Ascending aorta (tissue), 2 donors: ENCODE measurements at places on chromosomes 12 and 14.

DNA sequence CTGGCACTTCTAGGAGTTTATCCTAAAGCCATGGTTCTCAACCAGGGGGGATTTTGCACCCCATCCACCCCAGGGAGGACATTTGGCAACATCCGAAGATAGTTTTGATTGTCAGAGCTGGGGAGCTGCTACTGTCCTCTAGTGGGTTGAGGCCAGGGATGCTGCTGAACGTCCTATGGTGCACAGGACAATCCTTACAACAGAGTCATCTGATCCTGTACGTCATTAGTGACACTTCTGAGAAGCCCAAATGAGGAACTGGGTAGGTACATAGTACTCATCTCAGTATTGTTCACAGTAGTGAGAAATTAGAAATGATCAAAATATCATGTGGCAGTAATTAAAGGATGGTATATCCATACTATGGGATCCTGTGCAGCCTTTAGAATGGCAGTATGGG lies 185.1 kb downstream of the CHST11 start:
- no peak for DNase-seq

DNA sequence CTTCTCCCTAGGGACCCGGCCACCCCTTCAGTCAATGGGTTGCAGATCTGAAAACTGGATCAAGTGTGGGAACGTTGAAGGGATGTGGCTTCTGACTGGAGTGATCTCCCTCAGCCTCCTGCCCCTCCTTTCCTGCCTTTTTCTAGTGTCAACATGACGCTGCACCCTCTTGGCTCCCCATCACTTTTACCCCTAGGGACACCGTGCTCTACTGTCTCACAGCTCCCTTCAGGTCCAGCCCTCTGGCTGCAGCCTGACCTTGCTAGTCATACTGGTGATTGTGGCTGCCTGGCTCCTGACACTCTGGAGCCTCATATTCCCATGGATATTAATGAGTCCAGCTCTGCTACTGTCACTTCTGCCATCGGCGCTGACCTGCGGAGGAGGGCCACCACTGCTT lies 51.5 kb upstream of the RASSF3 start:
- DNase-seq = no peak

DNA sequence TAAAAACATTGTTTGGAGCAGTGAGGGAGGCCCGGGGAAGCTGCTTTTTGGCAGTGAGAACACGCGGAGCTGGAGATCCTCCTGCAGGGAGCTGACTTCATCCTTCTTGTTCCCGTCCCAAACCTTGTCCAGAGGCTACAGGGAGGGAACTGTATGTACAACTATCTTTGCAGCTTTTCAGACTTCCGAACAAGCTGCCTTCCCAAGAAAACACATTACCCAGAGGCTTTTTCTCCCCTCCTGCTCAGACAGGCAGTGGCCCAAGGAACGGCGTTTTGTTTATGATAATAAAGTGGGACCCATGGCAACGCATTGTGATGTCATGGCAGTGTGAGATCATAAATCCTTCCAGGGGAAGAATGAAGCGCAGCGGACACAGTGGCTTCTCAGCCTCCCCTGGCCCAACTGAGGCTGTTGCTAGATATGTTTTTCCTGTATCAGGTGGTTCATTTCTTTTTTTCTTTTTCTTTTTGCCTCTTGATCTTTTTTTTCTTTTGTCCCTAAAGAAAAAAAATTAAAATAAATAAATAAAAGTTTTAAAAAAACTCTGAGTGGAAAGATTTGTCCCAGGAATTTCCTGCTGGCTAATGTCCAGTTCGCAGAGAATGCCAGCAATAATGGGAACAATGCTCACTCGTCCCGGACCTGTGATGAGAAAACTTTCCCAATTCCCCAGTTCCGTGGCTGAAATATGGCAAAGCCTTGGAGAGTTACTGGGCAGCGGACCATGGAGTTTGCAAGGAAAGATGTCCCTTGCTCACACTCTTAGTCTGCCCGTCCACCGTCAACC lies 103.4 kb upstream of the MAP1LC3B2 start:
- DNase-seq = peak; percentile 96

DNA sequence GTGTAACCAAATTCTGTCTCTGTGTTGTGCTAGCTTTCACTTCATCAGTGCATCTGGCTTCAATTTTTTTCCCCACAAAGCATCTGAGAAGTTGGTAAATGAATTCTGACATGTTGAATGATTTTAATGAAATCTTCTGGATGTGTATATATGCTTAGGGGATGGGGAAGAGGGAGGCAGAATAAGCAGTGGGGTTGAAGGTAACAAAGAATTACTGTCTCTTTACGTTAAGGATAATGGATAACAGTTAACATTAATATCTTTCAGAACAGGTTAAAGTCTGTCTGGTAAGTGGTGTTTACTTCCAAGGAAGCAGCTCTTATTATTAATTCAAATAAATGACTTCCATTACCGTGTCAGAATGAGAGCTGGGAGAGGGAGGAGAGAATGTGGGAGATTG lies 261.7 kb downstream of the ERC1 start:
- DNase-seq = no peak

- no peak for DNase-seq
Measured at GRCh38 chr12:19234981-19235871, 105.7 kb downstream of the PLEKHA5 start.

- no peak for DNase-seq
Measured at GRCh38 chr12:50799908-50800307, 36.0 kb downstream of the ATF1 start.

- DNase-seq = no peak
Measured at GRCh38 chr14:32934881-32935633, 3.6 kb upstream of the NPAS3 start.

- no peak for DNase-seq
Measured at GRCh38 chr14:65485516-65485915, 73.0 kb downstream of the FUT8 start.

GRCh38 chr12:636632-637031 lies 26.6 kb downstream of the NINJ2 start:
- DNase-seq = no peak

- no peak for DNase-seq
Measured at GRCh38 chr12:76976777-76977382, 88.5 kb downstream of the E2F7 start.

- no peak for DNase-seq
Measured at GRCh38 chr12:7439579-7440505, 4.1 kb downstream of the CD163L1 start.

DNA sequence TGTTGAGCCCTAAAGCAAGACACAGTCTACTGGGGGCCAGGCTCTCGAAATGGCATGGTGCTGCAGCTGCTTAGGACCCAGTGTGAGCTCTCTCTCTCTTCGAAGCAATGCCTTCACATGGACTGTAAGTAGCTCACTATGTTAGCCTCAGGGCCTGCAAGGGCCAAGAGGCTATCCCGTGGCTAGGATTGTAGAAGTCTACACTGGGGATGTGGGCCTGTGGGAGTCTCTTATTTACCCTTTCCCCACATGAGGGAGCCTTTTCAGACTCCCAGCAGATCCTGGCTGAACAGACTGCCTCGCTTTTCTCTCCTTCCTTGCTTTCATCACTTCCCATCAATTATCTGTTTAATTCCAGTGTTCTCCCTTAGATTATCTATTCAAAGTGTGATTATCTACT lies 101.4 kb downstream of the GPR65 start:
- DNase-seq = no peak

DNA sequence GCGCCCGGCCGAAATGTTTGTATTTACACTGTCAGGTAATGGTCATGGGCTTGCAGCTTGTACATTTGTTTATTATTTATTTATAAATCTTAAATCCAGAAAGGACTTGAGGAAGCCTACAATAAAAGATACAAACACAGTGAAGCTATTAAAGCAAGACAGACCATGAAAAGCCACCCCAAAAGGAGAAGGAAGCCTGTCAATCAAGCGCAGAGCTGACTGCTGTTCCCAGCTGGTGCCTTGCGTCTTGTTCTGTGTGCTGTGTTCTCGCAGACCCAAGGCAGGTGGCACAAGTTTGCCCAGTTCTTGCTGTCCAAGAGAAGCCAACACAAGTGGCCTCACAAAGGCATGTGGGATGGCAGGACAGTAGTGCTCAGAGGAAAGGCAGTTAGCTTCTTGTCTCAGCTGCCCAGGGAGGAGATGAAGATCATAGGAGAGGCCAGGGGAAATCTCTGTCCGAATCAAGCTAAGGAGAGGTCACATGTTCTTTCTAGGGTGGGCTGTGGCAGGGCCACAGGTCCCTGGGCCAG lies 73.2 kb downstream of the SLC25A47 start:
- DNase-seq = no peak

DNA sequence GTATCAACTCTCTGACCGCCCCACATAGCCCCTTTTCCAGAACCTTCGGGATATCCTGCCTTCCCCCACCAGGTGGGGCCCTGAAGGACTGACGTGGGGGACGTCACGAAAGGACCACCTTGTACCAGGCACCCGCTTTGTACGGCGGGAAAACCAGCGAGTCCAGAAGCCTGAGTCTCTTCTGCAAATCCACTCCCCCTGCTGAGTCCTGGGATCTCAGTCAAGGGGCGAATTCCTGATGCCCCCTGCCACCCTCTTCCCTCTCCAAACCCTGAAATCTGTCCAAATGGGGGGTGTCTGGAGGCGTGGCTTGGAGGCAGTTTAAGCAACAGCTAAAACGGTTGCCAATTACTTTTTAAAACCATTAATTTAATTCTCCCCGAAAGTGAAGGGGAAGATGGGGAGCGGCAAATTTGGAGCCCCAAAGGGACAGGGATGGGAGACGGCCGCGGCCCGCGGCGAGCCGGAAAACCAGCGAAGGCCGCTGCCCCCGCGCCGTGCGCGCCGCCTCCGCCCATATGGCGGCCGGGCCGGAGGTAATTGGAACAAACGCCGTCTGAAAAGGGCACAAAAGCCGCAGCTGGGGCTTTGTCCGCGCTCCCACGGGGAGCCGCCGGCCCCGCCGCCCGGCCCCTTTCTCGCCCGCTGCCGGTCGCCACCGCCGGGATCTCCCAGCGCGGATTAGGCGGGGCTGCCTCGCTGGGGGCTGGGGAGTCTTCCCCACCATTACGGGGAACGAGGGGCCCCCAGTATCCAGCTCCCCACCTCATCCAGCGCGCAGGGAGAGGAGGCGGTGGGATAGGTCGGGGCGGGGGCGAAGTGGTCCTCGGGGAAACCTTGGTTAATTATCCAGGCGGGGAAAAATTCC lies 6.6 kb downstream of the LHX5 start:
- no peak for DNase-seq

- no peak for DNase-seq
Measured at GRCh38 chr12:57242691-57243454, 8.1 kb downstream of the STAC3 start.

DNA sequence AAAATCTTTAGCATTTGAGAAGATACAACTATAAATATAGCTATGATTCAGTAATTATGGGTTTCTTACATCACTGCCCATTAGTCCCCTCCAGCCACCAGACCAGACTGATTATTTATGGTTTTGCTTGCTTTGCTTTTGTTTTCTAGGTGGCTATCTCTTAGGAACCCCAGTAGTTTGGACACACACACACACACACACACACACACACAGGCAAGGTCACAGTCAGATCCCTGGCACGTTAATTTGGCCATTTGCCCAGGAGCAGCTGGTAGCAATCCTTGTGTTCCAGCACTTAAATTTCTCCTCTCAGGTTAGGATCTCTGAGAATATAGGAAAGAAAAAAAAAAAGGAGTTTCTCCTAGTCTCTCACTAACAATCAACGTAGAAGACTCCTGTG lies 90.2 kb upstream of the RESF1 start:
- DNase-seq = no peak

GRCh38 chr14:35963209-35963608 lies 137.1 kb downstream of the BRMS1L start:
- no peak for DNase-seq
